Stimulated activated CD8-positive, alpha-beta memory T cell treated with anti-CD3 and anti-CD28 coated beads, Interleukin-4, amount 100 ng/mL, for 24 hours (primary cell): ENCODE measurements at places on chromosomes 4 and X.

DNA sequence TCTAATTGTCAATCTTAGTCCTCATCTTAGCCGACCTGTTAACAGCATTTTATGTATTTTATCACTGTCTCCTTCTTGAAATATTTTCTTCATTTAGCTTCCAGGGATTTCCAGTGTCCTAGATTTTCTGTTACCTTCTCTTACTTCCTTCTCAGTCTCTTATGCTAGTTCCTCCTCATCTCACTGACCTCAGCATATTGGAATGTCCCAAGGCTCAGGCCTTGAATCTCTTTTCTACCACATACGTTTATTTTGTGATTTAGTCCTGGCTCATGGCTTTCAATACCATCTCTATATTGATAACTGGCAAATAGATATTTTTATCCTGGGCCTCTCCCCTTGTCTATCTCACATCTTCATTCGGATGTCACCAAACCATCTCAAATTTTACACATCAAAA, 61.1 kb downstream of the IQCM start:
- DNase-seq = no peak

DNA sequence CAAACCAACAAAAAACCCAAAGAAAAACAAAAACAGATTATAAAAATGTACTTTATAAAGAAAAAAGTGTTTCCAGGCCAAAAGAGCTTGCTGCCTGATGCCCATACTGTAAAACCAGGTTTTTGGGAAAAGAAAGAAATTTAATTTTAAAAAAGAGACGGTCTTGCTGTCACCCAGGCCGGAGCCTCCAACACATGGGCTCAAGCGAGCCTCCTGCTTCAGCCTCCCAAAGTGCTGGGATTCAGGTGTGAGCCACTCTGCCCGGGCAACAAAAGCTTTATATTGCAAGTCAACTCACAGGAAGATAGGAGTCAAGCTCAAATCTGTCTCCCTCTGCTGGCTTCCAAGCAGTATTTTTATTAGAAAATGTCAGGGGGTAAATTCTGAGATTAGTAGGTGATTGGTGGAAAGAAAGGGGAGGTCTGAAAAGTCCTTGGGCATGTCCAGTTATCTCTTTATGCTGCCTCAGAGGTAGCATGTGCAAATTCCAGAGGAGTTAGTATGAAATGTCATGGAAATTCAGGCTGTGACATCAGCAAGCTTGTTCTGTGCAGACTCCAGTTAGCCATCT, 39.4 kb downstream of the MGST2 start:
- no peak for DNase-seq

DNA sequence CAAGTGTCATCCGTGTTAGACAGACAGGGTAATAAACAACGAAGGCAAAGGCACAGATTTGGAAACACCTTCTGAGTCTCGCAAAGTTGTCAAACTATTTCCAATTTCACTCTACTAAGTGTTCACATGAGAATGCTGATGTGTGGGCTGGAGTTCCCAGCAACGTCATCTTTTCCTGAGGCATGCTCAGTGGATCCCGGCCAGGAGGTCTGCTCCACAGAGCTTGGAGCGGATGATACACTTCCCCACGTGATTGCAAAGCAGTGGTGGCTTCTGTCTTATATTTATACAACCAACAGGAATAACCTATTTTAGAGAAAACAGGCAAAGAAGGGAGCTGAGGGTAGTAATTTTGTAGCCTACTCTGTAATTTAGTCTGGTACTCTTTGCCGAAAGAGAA, 40.1 kb upstream of the PDK3 start:
- no peak for DNase-seq

GRCh38 chr4:14816623-14817261, 185.5 kb upstream of the CPEB2 start:
- no peak for DNase-seq

- no peak for DNase-seq
Observed at GRCh38 chr4:157655096-157655809, 434.7 kb downstream of the GRIA2 start.

DNA sequence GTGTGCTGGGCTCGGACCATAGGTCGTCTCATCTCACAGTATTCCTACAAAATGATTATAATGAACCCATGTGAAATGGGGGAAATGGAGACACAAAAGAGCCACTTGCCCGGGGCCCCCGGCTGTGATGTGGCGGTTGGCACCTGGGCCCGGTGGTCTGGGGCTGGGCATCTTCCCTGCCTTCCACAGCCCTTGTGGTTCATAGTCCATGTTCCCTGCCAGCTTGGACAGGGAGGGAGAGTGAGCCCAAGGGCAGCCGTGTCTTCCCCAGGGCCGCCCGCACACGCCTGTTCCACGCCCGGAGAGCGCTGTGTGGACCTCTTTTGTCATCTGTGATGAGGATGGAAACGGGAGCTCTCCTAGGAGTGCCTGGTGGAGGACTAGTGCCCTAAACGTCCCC, 5.2 kb downstream of the CPZ start:
- no peak for DNase-seq

GRCh38 chr4:22237155-22237751, 278.6 kb downstream of the ADGRA3 start:
- DNase-seq = peak; percentile 8

DNA sequence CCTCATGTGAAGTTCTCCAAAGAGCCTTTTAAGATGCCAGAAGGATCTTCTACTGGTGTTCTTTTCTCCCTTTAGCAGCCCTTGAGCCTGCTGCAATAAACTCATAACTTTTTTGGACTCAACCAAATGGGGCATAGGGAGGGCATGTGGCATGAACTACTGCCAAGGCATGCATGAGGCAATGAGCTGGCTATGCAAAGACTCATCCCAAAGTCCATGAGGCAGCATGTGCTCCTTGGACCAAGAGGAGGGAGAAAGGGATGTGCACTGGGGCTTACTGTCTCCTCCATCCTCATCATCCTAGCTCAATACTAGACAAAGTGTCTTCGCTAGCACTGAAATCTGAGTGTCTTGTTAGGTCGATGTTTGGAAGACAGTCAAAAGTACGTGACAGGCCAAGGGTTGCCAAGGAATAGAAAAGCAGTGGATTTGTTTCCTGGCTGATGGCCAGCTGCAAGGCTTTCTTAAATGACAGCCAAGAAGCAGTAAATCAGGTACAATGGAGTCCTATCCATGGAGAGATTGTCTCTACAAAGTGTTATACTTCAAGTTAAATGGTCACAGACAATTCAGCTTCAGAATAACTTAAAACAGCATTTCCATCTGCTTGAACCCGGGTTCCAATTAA, 44.5 kb upstream of the ATXN3L start:
- DNase-seq = no peak

DNA sequence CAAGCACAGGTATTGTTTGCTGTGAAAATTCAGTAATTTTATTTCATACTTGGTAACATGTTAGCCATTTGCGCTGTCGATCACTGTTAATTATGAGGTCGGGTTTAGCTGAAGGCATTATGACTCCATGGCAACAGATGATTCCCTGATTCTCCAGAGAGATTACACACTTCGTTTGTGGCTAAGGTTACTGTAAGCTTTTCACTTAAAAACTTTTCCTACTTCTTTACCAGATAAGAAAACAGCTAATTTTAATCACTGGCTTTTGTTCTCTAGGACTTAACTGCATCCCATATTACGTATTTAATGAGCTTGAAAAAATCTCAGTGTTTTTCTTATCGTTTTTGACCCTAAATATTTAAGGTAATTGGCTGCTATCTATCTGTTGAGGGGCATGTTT, 2.1 kb downstream of the GSTCD start:
- DNase-seq = no peak

GRCh38 chrX:123830309-123830708, 29.5 kb upstream of the XIAP start:
- no peak for DNase-seq

GRCh38 chr4:140115140-140115539, 38.8 kb downstream of the MAML3 start:
- DNase-seq = no peak
